COLO829 (cell line): ENCODE measurements at places on chromosomes 3 and 15.

GRCh38 chr15:81825136-81825535 is 220.7 kb downstream of the MEX3B start:
- no peak for DNase-seq

- no peak for DNase-seq
Observed at GRCh38 chr15:98854496-98854895, 153.1 kb downstream of the PGPEP1L start.

- DNase-seq: no peak
Observed at GRCh38 chr3:153970047-153970446, 151.1 kb upstream of the ARHGEF26 start.

- DNase-seq: no peak
Observed at GRCh38 chr3:10703875-10704274, 112.2 kb upstream of the SLC6A11 start.

DNA sequence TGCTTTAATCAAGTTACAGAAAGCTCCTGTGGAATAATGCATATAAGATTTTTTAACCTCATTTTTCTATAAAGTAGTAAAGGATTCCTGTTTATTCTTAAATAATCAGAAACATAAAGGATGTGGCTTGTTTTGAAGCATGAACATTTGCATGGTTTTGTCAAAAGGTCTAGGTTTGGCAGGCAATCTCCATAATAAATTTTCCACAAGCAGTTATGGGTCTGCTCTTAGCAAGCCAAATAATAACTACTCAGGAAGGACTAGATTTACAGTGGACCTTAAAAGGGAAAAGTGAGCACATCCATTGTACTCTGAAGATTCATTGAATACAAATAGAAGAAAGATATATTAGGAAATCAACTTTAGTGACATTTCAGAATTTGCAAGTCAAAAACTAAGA is 407.3 kb upstream of the CBLB start:
- DNase-seq: no peak

GRCh38 chr3:104635872-104636580 is 730.7 kb upstream of the ALCAM start:
- DNase-seq: no peak

GRCh38 chr3:13671482-13672233 is 122.7 kb downstream of the FBLN2 start:
- no peak for DNase-seq

GRCh38 chr3:52237006-52237656 is 1.8 kb downstream of the TWF2 start:
- no peak for DNase-seq

DNA sequence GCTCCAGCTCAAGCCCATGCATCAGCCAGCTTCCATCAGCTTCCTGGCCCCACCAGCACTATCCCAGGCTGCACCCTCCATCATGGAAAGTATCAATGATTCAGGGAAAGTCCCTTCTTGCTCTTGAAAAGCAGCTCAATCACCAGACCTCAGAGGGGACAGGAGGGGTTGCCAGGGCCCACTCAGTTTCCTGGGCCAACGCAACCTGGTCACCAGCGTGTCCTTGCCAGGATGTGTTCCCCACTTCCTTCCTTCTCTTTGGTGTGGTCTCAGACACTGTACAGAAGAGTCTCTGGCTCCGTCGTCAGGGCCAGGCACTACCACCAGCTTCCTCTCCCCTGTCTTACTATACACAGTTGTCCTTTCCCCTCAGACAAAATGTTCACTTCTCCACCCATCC is 3.0 kb downstream of the HDC start:
- DNase-seq: no peak

DNA sequence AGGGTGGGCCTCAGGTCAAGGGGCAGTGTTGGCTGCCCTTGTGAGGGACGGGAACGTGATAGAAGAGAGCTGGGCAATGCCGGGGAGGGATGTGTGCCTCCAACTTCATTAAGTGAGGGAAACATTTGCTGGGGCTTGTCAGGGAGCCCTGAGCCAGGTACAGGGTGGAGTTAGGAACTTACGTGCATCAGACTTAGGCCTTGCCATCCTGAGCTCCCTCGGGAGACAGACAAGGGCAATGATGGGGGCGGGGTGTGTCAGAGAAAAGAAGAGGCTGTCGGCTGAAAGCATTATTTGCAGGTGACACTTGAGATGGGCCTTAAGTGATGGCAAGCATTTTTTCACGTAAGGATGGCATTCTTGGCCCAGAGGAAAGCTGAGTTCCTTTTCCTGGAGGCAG is 1.6 kb downstream of the FAM131A start:
- no peak for DNase-seq

- no peak for DNase-seq
Observed at GRCh38 chr3:62571916-62572315, 198.6 kb upstream of the FEZF2 start.

- no peak for DNase-seq
Observed at GRCh38 chr3:119219069-119219468, 21.6 kb downstream of the B4GALT4 start.

DNA sequence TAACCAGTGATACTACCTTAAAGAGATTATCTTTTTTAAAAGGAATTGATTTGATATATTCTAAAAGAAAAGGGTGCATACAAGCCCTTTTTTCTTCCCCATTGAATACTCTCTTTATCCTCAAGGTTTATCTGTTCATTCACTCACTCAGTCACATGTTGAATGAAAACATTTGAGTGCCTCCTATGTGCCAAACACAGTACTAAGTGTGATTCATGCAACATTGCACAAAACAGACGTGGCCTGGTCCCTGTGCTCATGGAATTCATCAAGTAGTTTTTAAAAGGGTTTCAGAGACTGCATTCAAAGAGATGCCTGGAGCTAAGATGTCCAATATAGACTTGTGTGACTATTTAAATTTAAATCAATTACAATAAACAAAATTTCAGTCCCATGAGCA is 462.2 kb upstream of the MDFIC2 start:
- peak; percentile 18 for DNase-seq

GRCh38 chr15:58331913-58332675 is 99.7 kb upstream of the LIPC start:
- DNase-seq: peak; percentile 68

- no peak for DNase-seq
Observed at GRCh38 chr3:101123081-101123480, 129.9 kb upstream of the ABI3BP start.

DNA sequence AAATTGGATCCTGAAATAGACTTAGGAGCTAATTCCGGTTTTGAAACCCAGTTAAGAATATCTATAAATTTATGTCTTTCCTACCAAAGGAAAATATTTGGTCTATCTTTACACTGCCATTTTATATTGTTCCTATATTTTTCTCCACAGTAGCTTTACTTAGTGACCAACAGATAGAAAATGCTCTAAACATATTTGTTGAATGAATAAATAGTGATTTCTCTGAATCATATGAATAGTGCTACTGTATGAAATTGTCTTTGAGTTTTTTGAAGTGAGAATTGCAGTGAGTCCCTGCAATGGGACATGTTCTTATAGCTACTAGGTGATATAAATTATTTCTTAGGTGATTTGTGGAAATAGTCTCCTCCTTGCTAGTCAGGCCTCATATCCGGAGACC is 18.5 kb upstream of the EID1 start:
- DNase-seq: no peak

DNA sequence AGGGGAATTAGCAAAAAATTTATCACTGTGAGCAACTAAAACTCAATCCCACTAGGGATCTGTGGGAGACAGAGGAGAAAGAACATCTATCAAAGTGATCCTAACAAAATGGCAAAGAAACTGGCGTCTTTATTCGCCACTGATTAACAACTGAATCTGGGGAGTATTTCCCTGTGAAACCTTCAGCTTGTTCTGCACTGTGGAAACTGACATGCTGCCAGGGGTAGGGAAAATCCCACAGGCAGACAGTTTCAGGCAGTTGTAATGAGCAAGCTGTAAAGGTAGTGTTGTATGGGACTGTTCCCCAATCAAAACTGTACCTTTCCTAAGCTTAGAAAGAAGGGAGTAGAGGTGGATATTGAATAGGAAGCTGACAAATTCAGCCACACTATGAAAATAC is 611.7 kb downstream of the VGLL3 start:
- DNase-seq: no peak

GRCh38 chr15:98599909-98600691 is 48.2 kb upstream of the IGF1R start:
- DNase-seq: no peak

DNA sequence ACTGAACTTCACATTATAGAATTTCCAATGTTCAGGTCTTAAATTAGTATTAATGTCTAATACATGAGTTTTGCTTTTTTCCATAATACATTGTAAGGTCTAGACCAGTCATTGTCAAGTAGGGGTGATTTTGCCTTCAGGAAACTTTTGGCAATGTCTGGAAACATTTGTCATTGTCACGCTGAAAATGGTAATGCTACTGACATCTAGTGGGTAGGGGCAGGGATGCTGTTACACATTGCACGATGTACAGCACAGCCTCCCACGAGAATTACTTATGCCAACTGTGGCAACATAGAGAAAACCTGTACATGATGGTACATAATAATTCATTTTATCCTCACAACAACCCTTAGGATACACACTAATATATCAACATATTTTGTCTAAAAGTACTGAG is 384.1 kb downstream of the CADM2 start:
- DNase-seq: peak; percentile 11

DNA sequence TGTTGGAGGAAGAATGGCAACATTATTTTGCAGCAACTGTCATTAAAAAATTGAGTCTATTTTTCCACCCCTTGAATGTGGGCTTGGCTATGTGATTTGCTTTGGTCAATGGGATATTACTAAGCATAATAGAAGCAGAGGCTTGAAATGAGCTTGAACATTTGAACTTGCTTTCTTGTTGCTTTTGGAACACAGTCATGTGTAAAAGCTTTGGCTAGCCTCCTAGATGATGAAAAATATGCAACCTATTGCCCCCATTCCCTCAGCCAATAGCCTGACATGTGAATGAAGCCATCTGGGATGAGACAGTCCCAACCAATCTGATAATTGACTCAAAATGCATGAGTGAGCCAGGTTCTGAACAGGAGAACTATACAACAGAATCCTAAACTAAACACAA is 78.4 kb downstream of the PLSCR2 start:
- no peak for DNase-seq

GRCh38 chr3:14725564-14726440 is 50.9 kb downstream of the C3orf20 start:
- no peak for DNase-seq

DNA sequence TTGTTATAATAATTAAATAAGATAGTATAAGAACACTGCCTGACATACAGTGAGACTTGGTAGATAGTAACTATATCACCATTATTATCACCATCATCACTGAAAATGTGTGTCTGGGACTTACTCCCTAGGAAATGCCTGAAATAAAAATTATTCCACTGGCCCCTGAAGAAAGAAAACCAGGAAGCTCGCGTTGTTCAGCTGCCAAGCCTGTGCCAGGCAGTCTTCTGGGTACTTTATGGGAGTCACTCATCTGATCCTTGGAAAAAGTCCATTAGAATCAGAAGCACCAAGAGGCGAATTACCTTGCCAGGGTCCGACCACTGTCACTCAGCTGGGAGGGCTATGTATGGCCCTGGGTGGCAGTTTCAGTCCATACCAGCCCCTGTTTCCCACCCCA is 220.3 kb upstream of the TPM1 start:
- DNase-seq: no peak

DNA sequence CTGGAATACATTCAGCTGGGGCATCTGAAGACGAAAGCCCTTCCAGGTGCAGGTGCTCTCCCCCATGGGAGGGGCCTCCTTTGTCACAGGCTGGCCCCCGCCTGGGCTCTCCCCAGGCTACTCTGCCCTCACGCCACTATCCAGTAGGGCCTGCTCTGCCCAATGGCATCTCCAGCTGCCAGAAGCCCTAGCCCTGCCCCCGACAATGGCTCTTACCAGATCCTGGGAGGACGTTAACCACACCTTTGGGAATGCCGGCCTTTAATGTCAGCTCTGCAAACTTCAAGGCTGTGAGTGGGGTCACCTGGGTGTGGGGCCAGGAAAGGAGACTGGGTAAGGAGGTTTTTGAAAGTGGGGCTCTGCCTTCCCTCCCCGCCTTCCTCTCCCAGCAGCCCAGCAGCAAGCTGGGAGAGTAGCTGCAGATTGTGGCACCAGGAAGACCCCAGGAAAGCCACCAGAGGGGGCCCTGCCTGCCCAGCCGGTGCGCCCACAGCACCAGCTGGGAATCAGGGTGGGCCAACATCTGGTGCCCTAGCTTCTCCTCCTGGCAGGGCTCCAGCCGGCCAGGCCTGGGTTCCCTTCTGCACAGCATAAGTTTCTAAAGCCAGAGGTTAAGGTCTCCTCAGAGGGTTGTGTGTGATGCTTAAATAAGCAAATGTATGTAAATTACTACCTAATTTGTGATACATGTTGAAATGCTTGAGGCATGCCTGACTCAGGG is 40.4 kb upstream of the SLC41A3 start:
- DNase-seq: no peak

- DNase-seq: no peak
Observed at GRCh38 chr3:124513610-124513997, 216.6 kb upstream of the UMPS start.

GRCh38 chr3:51670823-51671733 is at the start of gene TEX264:
Gene TEX264 (plus strand): TSS chr3:51671252. CDS start chr3:51674305, 3,053 bp downstream.
- peak; percentile 99 for DNase-seq

- no peak for DNase-seq
Observed at GRCh38 chr3:34351882-34352777, 553.7 kb downstream of the PDCD6IP start.

GRCh38 chr3:72299321-72299802 is 514.4 kb upstream of the PROK2 start:
- peak; percentile 51 for DNase-seq

DNA sequence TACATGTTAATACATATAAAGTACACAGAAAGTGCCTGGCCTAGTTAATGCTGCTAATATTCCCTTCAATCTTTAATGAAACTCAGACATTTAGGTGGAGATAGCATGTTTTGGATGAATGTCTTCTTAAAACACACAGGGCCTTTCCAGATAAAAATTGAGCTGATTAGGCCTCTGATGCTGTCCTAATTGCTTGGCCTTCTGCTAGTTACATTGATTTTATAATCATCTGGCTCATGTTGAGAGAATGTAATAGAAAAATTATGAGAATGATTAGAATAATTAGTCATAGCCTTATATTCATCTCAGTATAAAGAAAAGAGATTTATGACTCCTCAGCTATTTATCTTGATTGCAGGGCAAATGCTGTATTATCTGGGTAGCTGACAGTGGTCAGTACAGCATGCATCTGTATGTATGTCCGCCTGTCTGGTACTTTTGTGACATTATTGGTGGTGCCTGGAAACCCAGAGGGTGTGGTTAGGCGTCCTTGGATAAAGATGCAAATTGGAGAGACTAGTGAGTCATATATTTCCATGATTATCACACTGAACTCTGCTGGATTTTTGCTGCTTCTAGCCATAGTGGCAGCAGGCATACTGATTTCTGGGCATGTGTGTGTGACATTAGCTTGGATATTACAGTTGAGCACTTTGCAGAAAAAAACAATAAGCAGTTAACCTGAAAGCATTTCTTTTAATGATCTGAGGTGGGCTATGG is 120.8 kb downstream of the FEZF2 start:
- no peak for DNase-seq

DNA sequence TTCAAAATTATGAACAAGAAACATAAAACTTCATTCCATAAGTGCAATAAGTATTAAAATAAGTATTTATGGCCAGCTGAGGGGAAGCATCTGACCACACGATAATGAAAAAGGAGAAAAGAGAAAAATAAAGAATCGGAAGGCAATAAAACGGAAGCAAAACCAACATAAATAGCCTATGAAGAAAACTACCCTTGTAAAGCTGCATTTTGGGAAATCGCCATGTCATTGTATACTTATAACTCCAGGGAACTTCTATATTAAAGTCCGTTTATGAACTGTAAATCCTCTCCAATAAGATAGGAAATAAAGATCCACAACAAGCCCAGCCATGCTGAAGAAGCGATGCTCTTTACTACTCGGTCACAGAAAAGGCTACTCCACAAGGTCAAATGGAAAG is 47.7 kb downstream of the MORC1 start:
- no peak for DNase-seq

- DNase-seq: no peak
Observed at GRCh38 chr3:156489462-156489911, 65.4 kb downstream of the SSR3 start.
